NCI-H1092 (cell line): ENCODE measurements at places on chromosomes 2 and 18.

DNA sequence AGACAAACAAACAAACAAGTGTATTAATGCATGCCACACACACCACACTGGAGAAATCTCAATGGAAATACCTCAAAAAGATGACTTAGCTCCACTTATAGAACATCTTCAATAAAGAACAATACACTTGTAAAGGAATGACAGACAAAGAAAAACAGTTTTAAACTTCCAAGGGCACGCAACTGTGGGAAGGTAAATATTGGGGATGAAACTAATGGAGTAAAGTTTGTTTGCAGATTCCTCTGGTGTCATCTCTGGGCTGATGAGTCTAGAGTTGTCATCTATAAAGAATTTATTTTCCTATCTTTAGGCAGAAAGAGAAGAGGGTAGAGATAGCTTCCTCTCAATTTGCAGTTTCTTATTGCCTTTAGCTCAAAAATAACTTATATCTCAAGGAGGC is 144.0 kb upstream of the ZC3H15 start:
- DNase-seq, result no peak

- DNase-seq, result no peak
Measured at GRCh38 chr2:204591225-204591624, 46.0 kb downstream of the PARD3B start.

- no peak for DNase-seq
Measured at GRCh38 chr2:151191001-151191400, 70.7 kb downstream of the RBM43 start.

DNA sequence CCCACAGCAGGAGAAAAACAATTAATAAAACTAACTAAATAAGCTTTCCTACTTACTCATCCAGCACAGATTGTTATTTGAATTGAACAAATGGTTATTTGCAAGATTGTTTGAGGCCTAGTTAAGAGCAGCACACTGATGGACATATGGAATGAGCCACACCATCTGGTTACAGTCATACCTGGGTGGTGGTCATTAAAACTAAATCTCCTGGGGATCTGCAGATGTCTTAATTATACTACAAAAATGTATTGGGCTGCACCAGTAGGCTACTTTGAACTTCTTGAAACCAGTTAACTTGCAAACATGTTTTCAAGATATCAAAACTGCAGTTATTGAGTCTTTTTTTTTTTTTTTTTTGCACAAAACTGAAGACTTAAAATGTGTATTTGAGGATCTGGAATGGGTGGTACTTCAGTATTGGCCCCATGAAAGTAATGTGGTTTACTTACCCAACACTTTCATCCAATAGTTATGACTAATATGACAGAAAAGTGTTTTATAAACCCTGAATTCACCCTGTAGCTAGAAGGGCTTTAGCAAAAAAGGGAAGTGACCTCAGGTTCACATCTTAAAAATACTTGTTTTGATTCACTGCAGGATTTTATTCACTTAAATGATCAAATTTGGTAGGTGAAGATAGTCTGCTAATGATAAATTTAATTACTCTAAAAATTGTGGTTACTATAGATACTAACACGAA is 10.8 kb downstream of the AGFG1 start:
- DNase-seq, result no peak

GRCh38 chr2:136381722-136382633 is 264.0 kb upstream of the CXCR4 start:
- DNase-seq, result no peak

- no peak for DNase-seq
Measured at GRCh38 chr2:44347526-44347925, 13.8 kb downstream of the PREPL start.
